Natural killer cell treated with Interleukin-12 subunit alpha and Interleukin-12 subunit beta and Interleukin-15 and Interleukin-18, amount 100 ng/mL, for 72 hours (primary cell): ENCODE measurements at places on chromosomes 7 and 10. TPM values are rescaled to one million over a fixed set of nuclear protein-coding genes. Genes with fewer than 3 reads are reported as not detected.

- DNase-seq, result no peak
Observed at GRCh38 chr7:106047818-106048705, 64.0 kb downstream of the SYPL1 start.

DNA sequence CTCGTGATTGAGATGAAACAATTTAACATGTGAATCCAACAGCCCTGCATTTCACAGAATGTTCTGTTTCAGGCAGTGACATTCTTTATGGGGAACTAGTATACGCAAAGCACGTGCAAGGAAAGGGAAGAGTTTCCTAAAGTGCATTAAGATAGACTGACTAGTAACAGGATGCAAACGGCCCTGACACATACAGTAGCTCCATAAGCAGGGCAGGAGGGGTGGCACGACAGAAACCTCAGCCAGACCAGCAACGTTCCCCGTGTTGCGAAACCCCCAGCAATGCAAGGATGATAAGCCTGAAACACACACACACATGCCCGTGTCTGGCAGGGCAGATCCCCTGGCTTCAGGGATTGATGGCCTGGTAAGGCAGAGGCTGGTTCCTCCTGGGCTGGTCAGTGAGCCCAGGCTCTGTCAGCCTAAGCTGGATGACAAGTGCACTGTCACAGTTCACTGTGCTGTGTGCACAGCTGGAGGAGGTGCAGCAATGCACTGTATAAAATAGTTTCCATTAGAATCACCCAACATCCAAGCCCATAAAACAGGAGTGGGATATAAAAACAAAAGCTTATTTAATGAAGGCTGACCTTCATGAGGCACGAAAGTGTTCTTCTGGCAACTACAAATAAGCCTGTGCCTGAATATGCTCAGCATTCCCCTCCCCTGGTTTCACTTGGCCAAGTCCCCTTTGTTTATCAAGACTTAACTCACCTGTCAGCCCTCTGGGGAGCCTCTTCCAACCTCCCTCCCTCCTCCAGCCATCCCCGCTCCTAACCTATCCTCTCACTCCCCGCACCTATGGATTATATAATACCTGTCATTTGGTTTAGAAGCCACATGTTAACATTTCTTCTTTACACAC is 88.8 kb downstream of the GSAP start:
- no peak for DNase-seq

- no peak for DNase-seq
Observed at GRCh38 chr10:125085258-125086054, 74.9 kb downstream of the CTBP2 start.

- no peak for DNase-seq
Observed at GRCh38 chr7:3179456-3179855, 121.6 kb upstream of the SDK1 start.

GRCh38 chr10:91901784-91902677 is 7.3 kb downstream of the FGFBP3 start:
- DNase-seq, result peak; percentile 81

DNA sequence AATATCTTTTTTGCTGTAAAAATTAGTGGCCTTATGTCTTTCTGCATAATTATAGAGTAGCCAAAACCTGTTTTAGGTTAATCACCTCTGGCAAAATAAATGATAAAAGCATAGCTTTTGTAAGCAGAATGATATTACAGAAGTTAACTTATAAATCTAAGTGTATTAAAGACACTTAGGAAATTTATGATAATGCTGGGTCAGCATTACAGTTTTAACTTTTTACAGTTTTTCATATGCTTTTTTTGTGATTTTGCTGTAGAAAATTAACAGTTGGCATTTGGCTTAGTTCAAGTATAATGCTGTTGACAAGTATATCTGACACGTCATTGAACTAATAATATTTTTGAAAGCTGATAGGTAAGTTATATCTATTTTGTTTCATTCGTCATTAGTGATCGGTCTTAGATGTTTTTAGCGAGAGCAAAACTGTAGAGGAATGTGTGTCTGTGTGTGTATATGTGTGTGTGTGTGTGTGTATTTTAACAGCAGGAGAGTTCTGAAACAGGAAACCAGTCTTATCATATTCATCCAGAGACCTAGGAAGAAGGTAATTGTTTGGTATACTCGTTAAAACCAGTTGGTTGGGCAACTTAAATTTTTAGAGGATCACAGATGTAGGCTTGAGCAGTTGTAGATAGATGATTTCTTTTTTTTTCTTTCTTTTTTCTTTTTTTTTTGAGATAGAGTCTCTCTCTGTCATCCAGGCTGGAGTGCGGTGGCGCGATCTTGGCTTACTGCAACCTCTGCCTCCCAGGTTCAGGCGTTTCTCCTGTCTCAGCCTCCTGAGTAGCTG is 15.4 kb downstream of the PTEN start:
- DNase-seq, result no peak

SGPL1 gene
- total RNA-seq, result 40.5 TPM

EPHA1 gene
- 0.21 TPM for total RNA-seq

ANK3 gene
- total RNA-seq, result 22.0 TPM
